Stimulated activated CD4-positive, alpha-beta T cell treated with anti-CD3 and anti-CD28 coated beads, Interleukin-2, amount 100 ng/mL, for 24 hours (primary cell): ENCODE measurements at places on chromosomes 5 and 9.

- DNase-seq = no peak
Observed at GRCh38 chr5:78835176-78835575, 149.9 kb downstream of the ARSB start.

- DNase-seq = peak; percentile 21
Observed at GRCh38 chr9:125889112-125889475, 141.9 kb downstream of the PBX3 start.

DNA sequence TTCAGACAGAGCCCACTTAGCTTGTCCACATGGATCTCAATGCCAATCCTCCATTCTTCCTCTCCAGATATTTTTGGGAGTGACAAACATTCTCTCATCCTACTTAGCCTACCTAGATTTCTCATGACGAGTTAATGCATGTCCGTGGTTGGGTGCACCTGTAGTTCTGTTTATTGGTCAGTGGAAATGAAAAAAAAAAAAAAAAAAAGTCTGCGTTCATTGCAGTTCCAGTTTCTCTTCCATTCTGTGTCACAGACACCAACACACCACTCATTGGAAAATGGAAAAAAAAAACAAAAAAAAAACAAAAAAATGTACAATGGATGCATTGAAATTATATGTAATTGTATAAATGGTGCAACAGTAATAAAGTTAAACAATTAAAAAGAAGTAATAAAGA lies 59.0 kb downstream of the BASP1 start:
- no peak for DNase-seq

- no peak for DNase-seq
Observed at GRCh38 chr5:149172261-149172660, 31.0 kb downstream of the ABLIM3 start.

DNA sequence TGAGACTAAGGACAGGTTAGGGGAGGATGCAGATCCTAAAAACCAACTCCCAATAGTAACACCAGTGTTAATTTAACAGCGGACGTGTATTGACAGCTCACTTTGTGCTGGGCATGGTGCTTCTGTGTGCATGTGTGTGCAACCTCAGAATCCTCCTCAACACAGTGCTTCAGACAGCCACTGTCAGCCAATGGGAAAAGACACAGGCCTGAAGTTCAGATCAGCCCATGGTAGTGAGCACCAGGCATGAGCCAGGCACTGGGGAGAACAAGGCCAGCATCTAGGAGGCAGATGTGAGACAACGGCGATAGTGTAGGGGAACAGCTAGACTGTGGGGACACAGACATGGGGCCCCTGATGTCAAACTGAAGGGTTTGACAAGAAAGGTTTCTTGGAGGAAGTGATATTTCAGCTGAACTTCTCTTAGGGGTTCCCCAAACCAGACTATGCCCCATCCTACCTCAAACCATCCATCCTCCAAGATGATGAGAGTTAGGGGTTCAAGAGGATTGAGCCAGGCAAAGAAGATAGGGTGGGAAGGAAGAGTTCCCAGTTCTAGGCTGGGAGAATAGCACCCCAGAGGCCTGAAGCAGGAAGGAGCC lies 71.5 kb upstream of the PSD2 start:
- DNase-seq = no peak

GRCh38 chr5:73826301-73827105 lies 200.5 kb downstream of the ARHGEF28 start:
- no peak for DNase-seq

- no peak for DNase-seq
Observed at GRCh38 chr9:8809741-8810140, 1010.2 kb upstream of the DMAC1 start.

GRCh38 chr5:171480239-171480638 lies 60.8 kb downstream of the FGF18 start:
- no peak for DNase-seq

DNA sequence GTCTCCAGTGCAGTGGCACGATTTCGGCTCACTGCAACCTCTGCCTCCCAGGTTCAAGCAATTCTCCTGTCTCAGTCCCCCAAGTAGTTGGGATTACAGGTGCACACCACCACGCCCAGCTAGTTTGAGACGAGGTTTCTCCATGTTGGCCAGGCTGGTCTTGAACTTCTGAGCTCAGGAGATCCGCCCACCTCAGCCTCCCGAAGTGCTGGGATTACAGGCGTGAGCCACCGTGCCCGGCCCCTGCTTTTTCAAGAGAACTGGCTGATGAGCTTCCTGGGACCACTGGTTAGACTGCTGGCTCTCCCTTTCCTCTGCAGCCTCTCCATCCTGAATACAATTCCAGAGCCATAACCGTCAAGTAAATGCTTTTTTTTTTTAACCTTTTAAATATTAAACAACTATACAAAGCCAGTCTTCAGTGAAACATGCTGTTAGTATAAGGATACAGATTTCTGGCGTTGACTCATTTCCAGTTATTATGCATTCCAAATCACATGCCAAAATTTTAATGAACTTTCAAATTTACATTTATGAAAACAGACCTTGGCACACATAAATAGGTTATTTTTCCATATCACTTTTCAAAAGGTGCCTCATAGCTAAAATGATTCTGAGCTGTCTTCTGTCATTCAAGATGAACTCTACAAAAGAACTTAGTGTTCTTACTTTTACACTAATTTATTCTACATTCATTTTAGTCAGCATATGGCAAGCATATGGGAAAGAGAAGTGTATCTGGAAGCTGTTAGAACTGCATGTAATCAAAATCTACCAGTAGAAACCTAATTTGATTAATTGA lies 116.0 kb downstream of the MLLT3 start:
- DNase-seq = no peak

DNA sequence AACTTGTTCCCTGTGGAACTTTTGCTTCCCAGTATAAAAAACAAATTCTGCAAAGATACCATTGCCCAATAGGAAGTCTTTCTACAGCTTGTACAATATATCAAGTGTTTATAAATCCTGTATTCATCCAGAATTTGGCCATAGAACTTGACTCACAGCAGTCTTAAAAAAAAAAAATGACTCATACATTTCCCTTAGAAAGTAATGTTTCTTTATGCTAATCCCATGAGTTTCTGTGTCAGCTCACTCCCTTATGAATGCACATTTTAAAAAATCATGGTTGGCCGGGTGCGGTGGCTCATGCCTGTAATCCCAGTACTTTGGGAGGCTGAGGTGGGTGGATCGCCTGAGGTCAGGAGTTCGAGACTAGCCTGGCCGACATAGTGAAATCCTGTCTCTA lies 89.3 kb upstream of the DMRT1 start:
- DNase-seq = no peak

- no peak for DNase-seq
Observed at GRCh38 chr5:51632793-51633192, 249.5 kb downstream of the ISL1 start.

GRCh38 chr9:36815023-36815422 lies 219.0 kb downstream of the PAX5 start:
- no peak for DNase-seq

DNA sequence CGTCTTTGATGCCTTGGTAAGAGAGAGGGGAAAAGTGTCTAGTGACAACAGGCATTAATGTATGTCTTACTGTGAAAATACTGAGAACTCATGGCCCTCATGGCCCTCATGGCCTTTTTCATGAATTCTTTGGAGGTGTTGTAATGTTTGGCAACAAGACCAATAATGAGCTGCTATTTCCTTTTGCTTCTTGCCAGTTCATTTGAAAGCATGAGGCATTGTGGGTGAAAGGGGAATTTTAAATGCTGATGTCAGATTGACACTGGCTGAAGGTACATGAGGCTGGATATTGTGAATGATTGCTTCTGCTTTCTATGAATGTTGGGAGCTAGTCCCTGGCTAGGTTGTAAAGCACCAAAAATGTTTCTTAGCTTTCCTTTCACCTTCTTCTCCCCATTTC lies 79.2 kb downstream of the DOCK2 start:
- DNase-seq = no peak

DNA sequence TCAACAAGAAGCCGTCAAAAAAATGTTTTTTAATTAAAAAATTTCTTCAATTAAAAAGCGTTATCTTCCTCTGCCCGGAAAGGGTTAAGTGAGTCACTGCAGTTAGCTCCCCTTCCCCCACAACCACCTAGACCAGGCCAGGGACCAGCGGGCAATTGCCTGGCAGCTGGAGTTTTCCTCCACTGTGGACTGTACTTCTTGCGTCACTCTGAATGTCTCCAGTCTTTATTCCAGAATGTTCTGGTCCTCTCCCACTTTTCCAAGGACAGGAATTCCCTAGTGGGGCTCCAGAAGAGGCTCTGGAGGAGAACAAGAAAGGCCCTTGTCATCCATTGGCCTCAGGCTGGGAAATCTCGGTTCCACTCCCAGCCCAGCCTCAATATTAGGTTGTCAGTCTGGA lies 114.0 kb downstream of the C9orf50 start:
- DNase-seq = no peak

DNA sequence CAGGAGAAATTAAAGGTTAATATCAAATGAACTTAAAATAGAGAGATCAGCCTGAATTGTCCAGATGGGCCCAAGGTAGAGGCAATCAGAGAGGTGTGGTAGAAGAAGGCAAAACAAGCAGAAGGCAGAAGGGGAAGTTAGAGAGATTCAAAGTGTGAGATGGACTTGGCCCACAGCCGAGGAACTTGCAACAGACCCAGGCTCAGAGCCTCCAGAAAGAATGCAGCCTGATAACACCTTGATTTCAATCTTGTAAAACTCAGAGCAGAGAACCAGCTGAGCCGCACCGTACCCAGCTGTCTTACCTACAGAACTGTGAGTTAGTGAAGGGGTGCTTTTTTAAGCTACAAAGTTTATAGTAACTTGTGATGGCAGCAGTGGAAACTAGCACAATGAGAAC lies 190.9 kb downstream of the RFK start:
- DNase-seq = no peak

- no peak for DNase-seq
Observed at GRCh38 chr9:27086818-27087680, 22.0 kb upstream of the TEK start.

DNA sequence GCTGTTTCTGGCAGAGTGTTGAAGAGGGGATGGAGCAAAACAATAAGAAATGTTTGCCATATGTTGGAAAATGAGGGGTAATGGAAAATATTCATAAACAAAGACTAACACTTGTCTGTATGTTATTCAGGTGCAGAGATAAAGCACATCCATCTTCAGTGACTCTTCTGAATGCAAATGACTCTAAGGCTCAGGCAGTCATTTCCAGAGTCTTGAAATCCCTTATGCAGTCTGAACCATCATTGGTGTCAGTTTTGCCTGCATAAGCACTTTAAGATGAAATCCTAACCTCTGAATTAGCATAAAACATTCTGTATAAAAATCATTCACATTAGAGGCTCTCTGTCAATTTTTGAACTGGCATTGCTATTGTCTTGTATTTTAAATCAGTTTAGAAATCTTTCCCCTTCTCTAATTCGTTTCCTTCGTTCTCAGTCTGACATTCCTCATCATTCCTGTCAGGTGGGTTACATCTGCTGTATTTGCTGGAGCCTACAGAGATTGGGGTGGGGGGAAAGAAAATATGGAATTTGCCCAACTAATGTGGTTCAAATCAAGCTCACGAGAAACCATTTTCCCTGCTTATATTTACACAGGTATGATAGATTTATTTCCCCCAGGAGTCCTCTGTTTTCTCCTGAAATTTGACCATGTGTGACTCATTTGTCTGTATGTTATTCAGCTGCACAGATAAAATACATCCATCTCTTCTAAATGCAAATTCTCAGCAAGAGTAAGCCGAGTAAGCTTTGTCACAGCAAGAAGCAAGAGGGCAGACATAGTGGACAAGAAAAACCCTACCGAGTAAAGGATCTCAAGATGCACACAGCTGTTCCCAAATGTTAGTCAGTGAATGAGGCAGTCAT lies 31.6 kb downstream of the ENC1 start:
- no peak for DNase-seq

GRCh38 chr5:150085950-150086715 lies at the start of gene CSF1R:
Gene CSF1R (minus strand): TSS chr5:150086554. CDS start chr5:150086427, 127 bp downstream.
- no peak for DNase-seq

GRCh38 chr9:124260769-124261603 lies 3.2 kb downstream of the NEK6 start:
- DNase-seq = no peak

GRCh38 chr5:35436400-35437057 lies 181.1 kb upstream of the SPEF2 start:
- DNase-seq = no peak

DNA sequence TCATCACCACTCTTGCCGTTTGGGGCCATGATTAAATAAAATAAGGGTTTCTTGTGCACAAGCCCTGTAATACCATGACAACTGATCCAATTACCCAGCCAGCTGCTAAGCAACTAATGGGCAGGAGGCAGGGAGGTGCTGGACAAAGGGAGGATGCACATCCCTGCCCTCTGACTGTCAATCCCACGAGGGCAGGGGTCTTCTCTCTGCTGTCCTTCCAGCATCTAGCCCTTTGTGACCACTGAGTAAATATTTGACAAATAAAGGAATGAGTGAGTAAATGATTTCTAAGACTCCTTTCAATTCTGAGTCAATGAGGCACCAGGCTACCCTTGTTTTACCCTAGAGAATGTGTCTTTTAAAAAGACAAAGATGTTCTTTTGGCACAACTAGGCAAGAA lies 247.1 kb downstream of the SYK start:
- DNase-seq = no peak

- no peak for DNase-seq
Observed at GRCh38 chr9:80952363-80952922, 736.9 kb downstream of the TLE1 start.

- peak; percentile 57 for DNase-seq
Observed at GRCh38 chr5:134127376-134127861, 12.9 kb downstream of the TCF7 start.

- no peak for DNase-seq
Observed at GRCh38 chr9:95666096-95666784, 149.5 kb upstream of the PTCH1 start.

GRCh38 chr5:176132471-176133288 lies 105.5 kb upstream of the SIMC1 start:
- no peak for DNase-seq

GRCh38 chr9:13171261-13171660 lies 108.2 kb downstream of the MPDZ start:
- no peak for DNase-seq

DNA sequence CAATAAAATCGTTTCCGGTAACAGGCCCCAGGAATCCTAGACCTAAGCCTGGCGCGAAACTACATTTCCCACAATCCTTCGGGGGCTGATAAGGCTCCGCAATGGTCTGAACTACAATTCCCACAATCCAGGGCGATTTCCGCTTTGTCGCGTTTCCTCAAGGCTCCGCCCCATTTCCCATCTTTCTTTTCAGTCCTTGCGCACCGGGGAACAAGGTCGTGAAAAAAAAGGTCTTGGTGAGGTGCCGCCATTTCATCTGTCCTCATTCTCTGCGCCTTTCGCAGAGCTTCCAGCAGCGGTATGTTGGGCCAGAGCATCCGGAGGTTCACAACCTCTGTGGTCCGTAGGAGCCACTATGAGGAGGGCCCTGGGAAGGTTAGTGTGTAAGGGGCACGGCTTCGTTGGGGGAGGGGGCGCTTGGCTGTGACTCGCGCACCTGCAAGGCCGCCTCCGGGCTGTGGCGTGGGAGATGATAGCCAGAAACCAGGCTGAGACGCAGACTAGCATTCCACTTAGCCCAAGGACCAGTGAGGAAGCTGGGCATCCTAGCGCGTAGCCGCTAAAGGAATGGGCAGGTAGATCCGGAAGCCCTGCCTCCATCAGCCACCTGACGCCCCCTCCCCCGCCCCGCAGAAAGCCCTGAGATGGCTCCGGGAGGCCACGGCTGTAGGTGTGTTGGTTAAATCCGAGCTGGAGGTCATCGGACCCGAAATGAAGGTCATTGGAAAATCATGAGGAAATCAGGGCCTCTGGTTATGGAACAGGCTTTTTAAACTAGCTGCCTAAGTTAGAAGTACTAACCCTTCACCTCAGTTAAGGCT lies at the start of gene COX7C:
COX7C (plus strand) TSS at position 186 of the 821 bp plus-strand sequence; CDS start at position 301, 115 bp downstream.
- peak; percentile 92 for DNase-seq

- DNase-seq = no peak
Observed at GRCh38 chr5:35056686-35057085, 8.9 kb upstream of the AGXT2 start.
